ENCODE measurements at places on chromosomes 3 and 15.

GRCh38 chr3:195761123-195761566 lies 40.4 kb downstream of the MUC20 start:
- no peak for DNase-seq

GRCh38 chr3:108882762-108883161 lies 60.2 kb downstream of the TRAT1 start:
- DNase-seq, result no peak

GRCh38 chr15:32682569-32682968 lies 35.2 kb upstream of the GREM1 start:
- DNase-seq, result no peak

DNA sequence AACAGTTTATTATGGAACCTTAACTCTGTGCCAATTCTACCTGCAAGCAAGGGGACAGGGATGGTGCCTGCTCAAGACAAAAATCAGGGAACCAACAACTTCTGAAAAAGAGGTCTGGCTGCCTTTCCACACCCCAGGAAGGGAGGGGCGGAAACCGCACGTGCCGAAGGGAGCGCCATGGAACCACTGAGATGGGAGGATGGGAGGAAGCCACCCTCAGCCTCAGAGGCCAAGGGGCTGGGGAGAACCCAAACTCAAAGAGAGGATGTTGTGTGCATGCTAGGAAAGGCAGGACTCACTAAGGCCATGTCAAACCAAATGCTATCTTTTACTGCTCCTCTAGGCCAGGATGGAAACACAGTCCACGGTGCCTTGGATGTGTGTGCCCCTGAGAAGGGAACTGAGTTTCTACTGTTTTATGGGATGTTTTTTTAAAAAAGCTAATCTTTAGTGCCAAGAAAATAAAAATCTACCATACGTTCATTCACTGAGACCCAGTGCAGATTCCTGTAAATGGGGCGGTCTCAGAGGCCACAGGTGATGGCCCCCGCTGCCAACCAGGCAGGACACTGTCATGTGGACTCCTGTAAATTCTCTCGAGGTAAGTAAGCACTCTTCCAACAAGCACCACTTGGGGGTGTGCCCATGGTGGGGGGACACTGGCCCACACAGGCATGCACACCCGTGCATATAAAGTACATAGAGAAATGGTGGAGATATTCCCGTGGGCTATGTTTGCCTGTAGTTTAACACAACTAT lies 20.5 kb downstream of the SRPRB start:
- DNase-seq, result no peak

- no peak for DNase-seq
Measured at GRCh38 chr3:121975702-121976302, 46.2 kb downstream of the ILDR1 start.

GRCh38 chr15:41941644-41942415 lies 30.5 kb downstream of the EHD4 start:
- DNase-seq, result no peak

- no peak for DNase-seq
Measured at GRCh38 chr15:63544258-63545026, 40.0 kb downstream of the USP3 start.

DNA sequence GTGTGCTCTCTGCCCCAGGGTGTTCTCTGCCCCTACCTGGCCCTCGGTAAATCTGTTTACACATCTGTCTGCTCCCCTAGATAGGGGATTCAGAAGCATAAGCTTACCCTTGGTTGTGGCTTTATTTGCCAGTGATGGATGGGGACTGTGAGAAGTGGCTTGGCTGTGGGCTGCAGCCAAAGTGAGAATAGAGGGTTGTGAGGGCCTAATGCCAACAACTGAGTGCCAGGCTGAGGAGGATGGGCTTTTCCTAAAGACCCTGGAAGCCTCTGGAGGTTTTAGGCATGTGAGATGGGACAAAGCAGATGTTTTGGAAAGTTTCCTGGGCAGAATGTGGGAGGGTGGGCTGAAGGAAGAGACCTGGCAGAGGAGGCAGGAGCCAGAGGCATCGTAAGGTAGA lies 15.4 kb upstream of the APEH start:
- DNase-seq, result no peak

DNA sequence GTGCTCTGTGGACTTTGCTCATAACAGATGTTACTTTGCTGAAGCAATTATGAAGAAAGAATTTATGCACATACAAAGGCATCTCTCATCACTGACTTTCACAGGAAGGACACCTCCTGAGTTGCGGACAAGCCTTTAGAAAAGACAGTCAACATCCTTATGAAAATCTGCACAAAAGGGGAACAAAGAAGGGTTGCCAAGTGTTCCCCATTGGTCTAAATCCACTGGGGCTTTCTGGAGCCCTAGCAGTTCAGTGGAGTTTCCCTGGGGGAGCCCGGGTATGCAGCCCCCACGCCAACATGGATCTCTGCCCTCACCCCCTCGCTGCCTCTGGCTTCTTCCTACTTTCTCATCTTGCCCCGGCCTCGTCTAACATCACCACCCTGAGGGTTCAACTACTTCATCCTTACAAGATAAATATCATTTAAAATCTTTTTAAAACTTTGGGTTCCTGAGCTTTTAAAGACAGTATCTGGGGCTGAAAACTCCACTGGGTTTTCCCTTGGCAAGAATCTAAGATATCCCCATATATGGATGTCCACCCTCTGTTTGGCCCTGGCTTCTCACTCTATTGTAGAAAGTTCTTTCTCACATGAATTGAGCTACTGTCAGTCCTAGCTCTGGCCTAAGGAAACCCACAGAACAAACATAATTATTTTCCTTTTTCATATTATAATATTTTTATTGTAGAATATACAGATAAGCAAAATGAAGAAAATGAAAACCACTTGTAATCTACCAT lies 207.9 kb upstream of the RGMA start:
- no peak for DNase-seq

Data from T-helper 2 cell treated with Interferon-gamma antibody and Interleukin-4, amounts not matched to agents 5 μg/mL and 100 μg/mL, for 36 hours (primary cell).